Esophagus mucosa (tissue), 1 donor: ENCODE measurements at places on chromosomes 4 and X. TPM values are rescaled to one million over a fixed set of nuclear protein-coding genes. Genes with fewer than 3 reads are reported as not detected.
A peak's percentile ranks its signal among the peaks of the same experiment; 100 is the strongest.

GRCh38 chrX:69285881-69286564, 120.8 kb upstream of the PJA1 start:
- peak; percentile 76 for ATAC-seq

DNA sequence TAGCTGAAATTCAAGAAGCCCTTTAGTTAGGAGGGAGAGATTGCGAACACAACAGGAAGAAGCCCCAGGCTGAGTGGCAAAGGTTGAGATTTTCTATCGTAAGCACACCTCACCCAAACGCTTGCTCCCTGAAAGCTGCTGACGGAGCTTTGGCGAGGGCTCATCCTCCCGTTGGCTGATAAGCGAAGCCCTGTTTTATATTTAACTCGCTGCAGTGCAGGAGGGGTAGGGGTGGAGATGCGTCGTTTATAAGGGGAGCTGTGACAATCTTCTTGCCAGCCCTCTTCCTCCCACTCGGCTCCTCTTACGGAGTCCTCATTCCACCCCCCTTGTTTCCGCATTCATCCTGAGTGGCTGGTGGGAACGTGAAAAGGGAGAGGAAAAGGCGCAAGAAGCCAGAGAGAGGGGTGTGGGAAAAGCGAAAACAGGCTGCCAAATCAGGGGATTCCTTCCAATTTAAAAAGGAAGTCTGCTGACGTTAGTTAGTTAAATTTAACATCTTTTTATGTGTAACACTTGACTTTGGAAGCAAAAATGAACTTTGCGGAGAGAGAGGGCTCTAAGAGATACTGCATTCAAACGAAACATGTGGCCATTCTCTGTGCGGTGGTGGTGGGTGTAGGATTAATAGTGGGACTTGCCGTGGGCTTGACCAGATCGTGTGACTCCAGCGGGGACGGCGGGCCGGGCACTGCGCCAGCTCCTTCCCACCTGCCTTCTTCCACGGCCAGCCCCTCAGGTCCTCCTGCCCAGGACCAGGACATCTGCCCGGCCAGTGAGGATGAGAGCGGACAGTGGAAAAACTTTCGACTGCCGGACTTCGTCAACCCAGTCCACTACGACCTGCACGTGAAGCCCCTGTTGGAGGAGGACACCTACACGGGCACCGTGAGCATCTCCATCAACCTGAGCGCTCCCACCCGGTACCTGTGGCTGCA, at the start of gene ENPEP:
ENPEP (plus strand) TSS at position 275 of the 938 bp plus-strand sequence; CDS start at position 535, 260 bp downstream.
- no peak for ATAC-seq

DNA sequence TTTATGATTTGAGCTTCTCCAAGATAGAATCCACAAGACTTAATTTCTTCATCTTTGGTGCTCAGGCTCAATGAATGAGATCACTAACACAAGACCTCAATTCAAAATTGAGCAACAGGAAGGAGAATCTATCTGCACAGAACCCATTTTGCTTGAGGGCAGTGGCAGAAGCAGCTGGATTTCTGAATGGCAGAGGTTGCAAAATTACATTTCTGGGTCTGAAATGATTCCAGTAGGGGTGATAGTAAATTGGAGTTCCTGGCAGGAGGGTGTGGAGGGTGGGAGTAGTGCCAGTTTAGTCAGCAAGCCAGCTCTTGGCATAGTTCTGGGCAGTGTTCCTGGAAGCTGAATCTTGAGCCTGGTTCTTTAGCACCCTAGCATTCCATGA, 281.1 kb downstream of the SLC7A11 start:
- peak; percentile 95 for ATAC-seq

- no peak for ATAC-seq
These were observed 232.3 kb upstream of the RPS6KA3 start for GRCh38 chrX:20498851-20499635.

DNA sequence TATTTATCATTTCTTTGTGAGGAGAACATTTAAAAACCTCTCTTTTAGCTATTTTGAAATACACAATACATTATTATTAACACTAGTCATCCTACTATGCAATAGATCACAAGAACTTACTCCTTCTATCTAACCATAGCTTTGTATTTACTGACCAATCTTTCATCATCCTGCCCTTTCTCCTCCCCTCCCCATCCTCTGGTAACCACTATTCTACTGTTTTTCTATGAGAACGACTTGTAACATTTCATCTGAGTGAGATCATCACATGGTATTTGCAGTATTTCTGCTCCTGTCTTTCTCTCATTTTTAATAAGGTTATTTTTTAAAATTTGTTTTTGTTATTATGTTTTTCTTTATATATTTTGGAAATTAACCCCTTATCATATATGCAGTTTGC, 331.8 kb downstream of the TEX13C start:
- ATAC-seq, result no peak

GRCh38 chr4:139786494-139787354, 121.1 kb downstream of the MGST2 start:
- ATAC-seq, result no peak

GRCh38 chr4:7803371-7803770, 136.3 kb downstream of the AFAP1 start:
- ATAC-seq, result peak; percentile 3

DNA sequence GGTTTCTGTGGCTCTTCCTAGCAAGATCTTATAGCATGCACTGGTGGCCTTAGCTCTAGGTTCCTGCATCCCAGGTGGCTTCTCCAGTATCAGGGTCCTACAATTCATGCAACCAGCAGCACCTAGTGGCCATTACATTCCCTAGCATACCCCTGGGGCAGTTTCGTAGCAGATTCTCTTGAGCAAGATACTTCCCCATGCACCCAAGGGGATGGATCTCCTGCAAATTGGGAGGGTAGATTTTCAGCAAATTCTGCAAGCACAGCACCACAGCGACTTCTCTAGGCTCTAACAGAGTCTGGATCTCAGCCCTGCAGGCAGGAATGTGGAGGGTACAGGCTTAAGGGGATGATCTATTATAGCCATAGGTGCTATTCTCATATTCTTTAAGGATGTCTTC, 13.1 kb upstream of the SLC9B1 start:
- ATAC-seq, result no peak

DNA sequence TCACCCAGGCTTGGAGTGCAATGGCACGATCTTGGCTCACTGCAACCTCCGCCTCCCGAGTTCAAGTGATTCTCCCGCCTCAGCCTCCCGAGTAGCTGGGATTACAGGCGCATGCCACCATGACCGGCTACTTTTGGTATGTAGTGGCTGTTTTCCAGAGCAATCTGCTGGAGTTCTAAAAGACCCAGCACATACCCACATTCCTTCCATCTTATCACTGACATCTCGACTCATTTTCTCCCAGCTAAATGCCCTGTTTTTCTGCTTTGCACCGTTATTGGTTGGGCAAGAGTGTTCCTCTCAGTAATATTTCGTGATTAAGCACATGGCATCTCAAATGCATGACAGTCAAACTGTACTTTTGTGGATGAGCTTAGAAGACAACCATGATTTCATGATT, 53.7 kb downstream of the PRKX start:
- no peak for ATAC-seq

DNA sequence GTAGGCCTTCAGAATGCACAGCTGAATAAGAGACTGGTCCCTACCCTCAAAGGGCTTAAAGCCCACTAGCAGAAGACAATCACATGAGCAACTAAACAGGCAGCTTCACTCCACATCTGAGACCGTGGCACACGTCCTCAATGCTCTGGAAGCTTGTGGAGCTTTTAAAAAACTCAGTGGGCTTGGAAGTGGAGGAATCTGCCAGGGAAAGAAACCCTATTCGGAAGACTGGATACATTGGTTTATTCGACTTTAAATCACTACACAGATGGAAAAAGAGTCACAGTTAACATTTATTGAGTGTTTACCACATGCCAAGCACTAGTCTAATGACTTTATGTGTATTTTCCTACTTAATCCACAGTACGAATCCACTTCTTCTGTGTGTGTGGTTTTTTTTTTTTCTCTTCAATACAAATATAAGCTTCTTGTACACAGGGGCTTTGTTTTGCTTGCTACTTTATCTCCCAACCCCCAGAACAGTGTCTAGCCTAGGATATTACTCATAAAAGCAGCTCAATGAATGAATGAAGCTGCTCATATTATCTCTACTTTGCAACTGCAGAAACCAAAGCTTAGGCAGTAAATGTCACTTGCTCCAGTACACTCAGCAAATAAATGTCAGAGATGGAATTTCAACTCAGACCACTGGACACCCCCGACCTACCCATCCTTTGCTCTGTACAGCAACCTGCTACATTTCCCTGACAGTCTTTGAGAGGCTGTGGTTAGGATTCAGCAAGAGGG, 137.7 kb downstream of the LDB2 start:
- no peak for ATAC-seq

DNA sequence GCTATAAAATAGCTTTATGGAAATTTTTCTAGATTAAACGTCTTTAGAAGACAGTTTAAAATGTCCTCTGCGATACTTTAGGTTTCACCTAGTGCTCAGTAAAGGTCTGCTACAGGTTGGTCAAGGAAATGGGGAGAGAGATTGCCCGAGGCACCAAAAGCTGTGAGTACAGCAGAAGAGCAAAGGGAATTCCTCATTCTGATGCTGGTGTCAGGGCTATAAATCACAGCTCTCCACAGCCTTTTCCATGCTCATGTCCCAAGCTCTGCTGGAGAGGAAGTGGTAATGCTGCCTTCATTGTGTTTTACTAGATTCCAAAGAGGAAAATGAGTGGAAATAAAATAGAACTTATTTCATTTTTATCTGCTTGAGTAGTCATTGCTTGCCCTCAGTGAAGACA, 2060.4 kb downstream of the ARAP2 start:
- ATAC-seq, result no peak

DNA sequence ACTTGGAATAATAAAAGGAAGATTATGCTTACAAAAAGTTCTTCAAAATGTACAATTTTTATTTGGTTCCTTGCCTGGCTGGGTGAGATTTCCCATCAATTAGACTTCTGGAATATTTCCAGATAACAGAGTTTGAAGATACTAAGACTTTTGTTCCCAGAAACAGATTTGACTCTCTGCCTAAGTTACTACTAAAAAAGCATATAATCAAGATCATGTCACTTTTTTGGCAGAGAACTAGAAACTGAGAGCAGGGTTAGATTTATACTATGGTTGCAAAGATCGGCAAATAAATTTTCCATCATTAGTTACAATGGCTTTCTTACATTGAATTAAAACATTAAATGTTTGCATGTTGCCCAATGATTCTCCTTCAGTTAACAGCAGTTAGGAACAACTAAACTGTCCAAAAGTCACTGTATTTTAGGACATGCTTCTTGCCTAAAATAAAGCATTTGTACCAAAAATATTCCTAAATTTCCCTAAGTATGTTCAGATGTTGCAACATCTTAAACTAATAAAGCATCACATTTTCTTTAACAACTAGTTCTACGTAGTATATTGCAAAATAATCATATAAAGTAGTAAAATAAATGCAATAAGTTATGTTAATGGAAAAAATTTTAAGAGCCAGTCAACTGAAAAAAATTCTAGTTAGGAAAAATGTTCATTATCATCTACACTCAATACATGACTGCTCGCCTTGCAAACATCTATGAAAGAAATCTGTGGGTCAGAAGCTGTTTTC, 73.0 kb downstream of the SEC24D start:
- ATAC-seq, result no peak

GRCh38 chr4:54526560-54526959, 131.2 kb upstream of the KIT start:
- ATAC-seq, result no peak

DNA sequence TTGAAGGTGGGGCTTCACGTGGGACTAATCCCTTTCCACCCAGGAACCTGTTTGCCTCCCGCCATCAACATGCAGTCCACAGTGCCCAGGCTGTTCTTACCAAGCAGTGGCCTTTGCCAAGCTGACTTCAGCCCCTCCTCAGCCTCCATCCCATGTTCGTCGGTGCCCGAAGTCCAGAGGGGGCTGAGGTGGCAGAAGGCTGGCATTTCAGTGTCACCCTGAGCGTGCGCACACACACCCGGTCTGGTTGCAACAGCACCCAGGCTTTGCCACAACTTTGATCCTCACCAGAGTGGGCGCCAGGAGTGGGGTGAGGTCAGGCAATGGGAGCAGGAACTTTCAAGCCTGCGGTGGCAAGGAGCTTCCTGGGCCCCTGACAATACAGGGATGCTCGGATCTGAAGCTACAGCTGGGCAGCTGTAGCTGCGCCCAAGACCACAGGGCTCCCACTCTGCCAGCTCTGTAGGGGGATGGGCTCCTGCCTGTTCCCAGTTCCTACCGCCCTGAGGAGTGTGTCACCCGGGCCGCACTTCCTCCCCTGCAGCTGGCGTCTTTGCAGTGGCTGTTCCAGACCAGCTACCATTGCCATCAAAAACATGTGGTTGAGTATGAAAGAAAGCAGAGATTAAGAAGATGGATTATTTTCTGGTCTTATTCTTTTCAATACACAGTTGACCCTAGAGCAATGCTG, 428.0 kb downstream of the EPHA5 start:
- no peak for ATAC-seq

DNA sequence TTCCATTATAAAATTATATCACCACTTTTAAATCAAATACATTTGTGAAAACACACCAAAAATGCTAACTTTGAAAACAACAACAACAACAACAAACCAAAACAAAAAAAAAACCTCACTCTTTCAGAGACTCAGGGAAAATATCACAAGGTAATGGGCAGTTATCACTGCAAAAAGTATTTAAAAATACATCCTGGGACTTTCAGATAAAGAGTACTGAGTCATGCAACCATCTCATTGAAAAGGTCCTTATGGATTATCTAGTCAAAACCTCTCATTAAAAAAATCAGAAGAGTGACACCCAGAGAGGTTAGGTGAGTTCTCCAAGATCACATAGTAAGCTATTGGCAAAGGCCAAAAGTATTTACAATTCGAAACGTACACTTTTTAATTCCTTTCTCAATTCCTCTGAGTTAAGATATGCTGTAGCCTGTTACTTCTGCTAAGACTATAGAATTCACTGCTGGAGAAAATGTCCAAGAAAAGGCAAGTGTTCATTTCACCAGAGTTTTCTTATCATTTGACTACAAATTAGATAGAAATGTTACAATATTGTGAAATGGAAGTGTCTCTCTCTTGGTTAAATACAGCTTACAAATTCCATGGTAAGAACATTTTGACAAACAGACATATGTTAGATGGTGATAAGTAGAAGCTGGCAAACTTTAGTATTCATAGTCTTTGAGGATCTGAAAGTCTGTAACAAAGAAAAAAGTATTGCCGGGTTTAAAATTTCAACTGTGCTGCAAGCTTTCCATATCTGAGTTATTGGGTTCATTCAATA, 9.3 kb downstream of the STX18 start:
- no peak for ATAC-seq

DNA sequence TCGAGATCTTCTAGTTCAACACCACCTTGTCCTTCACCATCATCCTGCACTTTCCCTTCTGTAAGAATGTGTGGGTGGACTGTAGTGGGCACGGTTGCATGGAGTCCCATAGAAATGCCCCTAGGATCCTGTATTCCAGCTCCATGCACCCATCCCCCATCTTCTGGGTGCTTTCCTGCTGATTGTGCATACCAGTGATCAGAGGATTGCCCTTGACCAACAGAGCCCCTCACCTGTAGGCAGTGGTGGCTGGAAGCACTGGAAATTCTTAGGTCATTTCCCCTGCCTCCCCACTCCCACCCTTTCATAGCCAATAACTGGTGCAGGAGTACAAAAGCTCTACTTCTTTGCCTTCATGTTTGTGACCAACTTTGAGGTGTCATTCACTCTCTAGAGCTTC, 213.4 kb upstream of the ARSJ start:
- ATAC-seq, result no peak

GRCh38 chrX:9772943-9773342, 7.3 kb upstream of the GPR143 start:
- ATAC-seq, result no peak

Gene BTK
- total RNA-seq, result 1.0 TPM

Gene RBM46
- total RNA-seq, result not detected

Gene FAM241A
- total RNA-seq, result 2.7 TPM

Gene KLF8
- total RNA-seq, result 23.2 TPM

Gene CWH43
- 34.5 TPM for total RNA-seq

Gene ALB
- 7.6 TPM for total RNA-seq

Gene UGT2B17
- 0.20 TPM for total RNA-seq

Gene SOWAHD
- not detected for total RNA-seq

Gene KLHL13
- 3.2 TPM for total RNA-seq

Gene TBC1D19
- 2.7 TPM for total RNA-seq

Gene BTC
- 1.4 TPM for total RNA-seq
